ENCODE measurements at places on chromosomes 1 and 21. TPM values are rescaled to one million over a fixed set of nuclear protein-coding genes. Genes with fewer than 3 reads are reported as not detected.
A peak's percentile ranks its signal among the peaks of the same experiment; 100 is the strongest.

DNA sequence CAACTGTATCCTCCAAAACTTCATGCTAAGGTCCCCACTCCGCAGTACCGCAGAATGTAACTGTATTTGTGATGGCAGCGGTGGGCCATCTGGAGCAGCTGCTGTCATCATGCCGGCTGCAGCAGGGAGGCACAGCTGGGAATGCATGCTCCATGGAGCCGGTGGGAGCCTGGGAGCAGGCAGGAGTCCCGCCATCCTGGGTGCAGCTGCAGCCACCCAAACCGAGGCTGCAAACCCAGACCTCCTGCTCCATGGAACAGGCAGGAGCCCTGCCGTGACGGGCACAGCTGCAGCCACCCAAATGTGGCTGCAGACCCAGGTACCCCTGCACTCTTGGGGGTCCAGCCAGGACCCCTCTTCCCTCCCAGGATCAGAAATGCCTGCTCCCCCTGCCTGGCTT, 80.3 kb downstream of the SCMH1 start:
- DNase-seq, result no peak

DNA sequence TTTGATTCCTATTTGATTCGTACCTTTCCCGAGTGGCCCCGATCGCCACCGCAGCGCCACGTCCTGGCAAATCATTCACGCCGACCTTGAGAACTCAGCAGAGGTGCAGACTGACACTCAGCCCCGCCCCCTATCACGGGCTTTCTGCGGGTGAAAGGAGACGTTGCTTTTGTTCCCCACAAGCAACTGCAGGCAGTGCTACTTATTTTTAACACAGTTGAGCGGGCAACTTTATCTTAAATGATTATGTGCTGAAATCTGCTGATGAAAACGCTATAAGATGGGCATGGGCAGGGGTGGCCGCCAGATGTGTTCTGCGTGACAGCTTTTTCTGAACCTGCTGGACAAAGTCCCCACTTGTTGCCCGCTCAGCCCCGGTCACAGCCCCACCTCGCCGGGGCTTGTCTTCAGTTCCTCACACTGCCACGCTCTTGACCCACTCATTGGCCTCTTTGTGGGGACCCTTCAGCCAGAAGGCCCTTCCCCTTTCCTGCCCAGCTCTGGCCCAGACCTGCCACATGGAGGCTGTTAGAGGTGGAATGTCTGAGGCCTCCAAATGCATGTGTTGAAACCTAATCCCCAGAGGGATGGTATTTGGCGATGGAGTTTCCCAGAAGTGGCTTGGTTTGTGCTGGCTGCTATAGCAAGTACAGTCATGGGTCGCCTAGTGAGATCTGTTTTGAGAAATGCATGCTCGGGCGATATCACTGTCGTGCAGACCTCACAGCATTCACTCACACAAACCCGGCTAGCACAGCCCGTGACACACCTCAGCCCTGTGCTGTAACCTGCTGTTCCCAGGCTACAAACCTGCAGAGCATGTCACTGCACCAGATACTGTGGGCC, 15.7 kb upstream of the PDXK start:
- peak; percentile 43 for DNase-seq

The DNAJC28 gene
- total RNA-seq, result 7.5 TPM

- no peak for DNase-seq
These were observed 17.8 kb downstream of the PKNOX1 start for GRCh38 chr21:42991992-42992740.

GRCh38 chr1:146036965-146037646, 15.6 kb upstream of the HJV start:
- DNase-seq, result peak; percentile 76

- DNase-seq, result no peak
These were observed 15.1 kb downstream of the NFASC start for GRCh38 chr1:204885790-204886189.

DNA sequence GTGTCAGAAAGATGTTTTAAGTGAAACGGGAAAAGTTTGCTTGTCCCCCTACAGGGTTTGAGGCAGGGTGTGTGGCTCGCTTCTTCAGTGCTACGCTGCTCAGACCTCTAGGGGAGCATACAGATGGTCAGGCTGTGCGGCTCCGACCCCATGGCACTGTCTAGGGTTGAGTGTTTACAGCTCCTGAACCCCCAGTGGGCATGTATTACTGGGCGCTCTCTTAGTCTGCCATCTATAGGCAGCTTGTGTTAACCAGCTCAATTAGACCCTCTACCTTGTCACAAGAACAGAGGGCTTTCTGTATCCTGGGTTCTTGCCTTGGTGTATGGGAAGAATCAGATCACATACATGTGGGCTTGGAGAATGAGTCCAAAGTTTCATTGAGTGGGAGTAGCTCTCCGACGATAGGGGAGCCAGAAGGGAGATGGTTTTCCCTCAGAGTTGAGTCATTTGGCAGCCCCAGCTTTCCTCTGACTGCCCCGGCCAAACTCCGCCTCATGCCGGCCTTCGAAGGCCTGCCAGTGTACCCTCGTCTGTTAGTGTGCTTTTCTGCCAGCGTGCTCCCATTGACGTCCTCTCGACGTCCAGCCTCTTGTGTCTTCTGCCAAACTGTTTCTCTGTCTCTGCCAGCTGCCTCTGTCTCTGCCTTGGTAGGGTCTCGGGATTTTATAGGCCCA, 38.6 kb upstream of the ADGRL4 start:
- no peak for DNase-seq

DNA sequence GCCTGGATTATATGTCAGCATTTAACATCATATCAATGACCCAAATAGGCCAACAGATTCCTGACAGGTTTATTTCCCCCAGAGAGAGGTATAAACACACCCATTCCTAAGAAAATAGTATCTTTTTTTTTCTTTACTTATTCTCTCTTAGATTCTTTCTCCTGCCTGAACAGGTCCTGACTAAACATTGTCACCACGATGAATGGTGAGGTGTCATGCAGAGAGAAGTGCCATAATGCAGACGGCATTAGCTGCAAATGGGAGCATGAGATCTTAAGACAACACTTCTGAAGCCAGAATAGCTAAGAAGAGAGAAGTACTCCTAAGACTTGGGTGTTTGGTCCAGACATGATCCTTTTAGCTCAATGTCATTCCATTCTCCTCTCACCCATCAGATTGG, 131.3 kb downstream of the ZNF648 start:
- DNase-seq, result no peak

GRCh38 chr1:76901158-76901767, 34.0 kb downstream of the ST6GALNAC5 start:
- DNase-seq, result no peak

DNA sequence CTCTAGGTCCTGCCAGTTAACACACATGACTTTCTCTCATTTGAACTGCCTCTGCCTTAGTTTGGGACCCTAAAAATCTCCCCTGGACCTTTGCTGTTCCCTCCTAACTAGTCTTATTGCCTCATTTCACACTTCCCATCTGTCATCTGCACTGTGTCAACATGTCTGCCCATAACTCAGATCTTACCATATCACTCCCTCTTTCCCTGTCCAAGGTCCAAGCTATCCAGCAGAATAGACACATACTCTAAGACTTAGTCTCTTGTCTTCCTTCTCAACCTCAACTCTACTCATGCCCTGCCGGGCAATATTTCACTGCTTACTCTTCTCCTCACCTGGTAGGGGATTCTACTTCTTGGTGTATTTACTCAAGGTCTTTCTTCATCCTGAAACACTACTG, 79.5 kb upstream of the DAB1 start:
- DNase-seq, result no peak

All from heart left ventricle (tissue), 16 donors.